NCI-H187 (cell line): ENCODE measurements at places on chromosomes 3 and 15.
A peak's percentile ranks its signal among the peaks of the same experiment; 100 is the strongest.

- DNase-seq, result no peak
Observed at GRCh38 chr3:160245261-160245800, 20.1 kb downstream of the C3orf80 start.

GRCh38 chr3:189567766-189568420, 63.3 kb upstream of the TP63 start:
- no peak for DNase-seq

GRCh38 chr3:11450015-11450414, 177.8 kb downstream of the ATG7 start:
- DNase-seq, result no peak

DNA sequence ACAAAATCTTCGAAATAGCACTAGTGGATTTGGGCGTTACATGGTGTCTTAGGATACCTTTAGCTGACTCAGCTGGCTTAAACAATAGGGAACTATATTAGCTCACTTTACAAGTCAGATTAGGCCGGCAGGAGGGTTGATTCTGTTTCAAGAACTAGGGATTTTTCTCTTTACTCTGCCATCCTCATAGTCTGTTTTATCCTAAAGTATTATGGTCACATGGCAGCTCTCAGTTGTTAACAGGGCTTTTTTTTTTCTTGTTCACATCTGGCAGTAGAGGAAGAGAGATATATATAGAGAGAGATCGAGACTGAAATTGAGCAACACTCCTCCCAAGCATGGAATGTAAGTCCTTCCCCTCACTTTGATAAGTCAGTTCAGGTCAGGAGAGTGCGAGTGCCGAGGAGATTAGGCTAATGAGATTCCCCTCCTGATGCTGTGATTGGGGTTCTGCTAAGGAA, 32.9 kb downstream of the CHP1 start:
- DNase-seq, result no peak

- no peak for DNase-seq
Observed at GRCh38 chr3:30720586-30721313, 114.3 kb downstream of the TGFBR2 start.

DNA sequence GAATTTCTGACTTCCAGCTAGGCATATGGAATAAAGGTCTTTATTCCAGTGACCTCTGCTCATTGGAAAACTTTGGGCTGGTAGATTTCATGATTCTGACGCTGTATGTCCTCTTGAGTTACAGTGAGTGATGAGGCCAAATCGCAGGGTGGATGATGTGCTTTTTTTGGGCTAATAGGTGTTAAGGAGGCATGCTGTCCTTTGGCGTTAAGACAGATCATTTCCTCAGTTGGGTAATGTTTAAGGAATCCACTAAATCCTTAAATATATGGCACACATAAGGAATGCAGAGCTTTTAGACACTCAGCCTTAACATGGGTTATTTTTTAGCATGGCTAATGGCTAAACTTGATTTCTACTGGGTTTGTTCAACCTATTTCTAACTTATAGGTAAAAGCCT, 87.9 kb downstream of the LPP start:
- DNase-seq, result no peak

- peak; percentile 4 for DNase-seq
Observed at GRCh38 chr3:185733980-185734724, 90.7 kb downstream of the IGF2BP2 start.

DNA sequence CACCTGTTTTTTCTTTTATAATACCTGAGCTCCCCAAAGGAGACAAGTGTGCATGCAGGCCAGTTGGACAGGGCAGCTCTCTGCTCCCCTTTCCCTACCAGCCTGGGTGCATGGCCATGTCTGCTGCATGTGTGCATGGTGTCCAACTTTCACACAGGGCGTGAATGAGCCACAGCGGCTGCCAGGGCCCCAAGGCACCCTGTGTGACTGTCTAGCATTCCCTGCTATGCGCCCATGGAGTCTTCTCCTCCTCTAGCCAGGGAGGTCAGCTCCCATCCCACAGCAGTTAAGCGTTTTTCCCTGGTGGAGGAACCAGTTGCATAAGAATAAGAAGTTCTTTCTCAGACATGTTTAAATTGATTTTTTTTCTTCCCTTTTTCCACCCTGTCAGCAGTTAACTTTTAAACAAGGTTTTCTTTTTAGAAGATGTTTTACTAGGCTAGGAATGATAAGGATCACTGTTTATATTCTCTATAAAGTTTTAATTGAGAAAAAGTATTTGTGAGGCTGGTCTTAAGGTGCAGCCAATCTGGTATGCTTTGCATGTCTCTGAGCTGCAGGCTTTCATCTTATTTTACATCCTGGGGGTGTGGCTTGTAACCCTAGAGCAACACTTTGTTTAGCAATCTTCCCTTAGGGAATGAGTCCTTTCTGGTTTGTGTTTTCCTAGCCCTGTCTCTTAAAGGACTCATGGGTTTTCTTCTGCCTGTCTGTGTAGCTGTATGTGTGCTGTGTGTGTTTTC, 20.5 kb upstream of the OR5H1 start:
- DNase-seq, result no peak

DNA sequence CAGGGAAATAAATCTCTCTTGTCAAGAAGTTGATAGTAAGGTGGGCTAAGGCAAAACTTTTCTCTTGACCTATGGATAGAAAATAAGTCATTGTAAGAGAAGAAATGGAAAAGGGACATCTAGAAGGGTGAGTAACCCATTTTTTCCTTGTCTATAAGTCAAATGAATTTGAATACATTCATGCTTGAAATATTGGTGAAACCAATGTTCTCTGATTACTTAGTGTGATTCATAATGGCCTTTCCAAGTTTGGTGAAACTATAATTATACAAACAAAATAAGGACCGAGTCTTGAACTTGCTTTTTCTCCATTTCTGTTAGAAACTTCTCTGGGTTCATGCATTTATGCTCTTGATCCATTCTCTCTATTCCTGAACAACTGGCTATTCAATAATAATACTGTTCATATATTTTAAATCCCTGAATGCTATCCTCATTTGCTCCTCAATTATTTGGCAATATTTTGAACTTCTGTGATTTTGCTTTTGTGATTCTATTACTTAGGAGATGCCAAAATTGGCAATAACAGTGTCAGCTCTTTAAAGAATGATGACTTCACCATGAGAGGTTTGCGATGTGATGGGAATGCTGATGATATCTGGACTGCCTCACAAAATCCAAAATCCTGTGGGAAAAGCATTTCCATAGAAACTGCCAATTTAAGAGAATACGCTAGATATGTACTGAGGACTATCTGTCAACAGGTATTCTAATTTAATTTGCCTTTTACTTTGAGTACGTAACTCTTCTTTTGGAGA, 12.3 kb downstream of the P2RY12 start:
- no peak for DNase-seq

DNA sequence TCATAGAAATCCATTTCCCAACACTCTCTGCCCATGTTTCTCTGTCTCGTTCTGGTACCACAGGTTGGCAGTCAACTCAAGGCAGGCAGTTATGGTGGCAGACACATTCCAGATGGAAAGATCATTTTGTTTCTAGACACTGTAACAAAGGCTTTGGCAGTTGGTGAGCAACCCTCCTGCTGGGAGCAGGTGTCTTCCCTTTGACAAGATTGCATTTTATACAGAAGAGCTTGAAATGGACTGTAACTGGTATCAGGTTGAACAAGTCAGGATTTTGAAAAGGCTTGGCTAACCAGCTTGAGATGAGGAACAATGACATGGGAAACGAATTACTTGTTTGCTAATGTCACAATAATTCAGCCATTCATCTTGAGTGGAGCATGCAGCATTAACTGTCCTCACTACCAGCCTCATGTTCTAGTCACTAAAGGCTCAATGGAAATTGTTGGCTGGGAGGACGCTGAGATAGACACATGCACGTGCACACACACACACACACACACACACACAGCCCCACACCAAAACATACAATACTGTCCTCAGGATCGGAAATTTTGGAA, 170.0 kb downstream of the SEMA6D start:
- DNase-seq, result peak; percentile 67

DNA sequence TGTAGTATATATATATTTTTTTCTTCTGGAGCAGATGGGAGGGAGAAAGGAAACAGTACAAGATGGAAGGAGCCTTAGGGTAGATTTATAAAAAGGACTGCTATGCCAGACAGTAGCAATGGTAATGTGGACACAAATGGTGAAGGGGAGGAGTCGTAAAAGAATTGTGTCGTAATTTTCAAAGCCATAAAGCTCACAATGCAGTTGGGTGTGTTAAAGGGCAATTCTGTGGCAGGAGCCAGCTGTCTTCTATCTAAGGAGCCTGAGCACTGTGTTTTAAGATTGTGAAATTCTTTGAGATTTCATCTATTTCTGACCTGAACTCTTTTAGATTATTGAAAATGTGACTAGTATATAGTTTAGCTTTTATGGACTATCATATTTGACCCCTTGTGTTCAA, 58.9 kb downstream of the CNOT10 start:
- DNase-seq, result no peak

- DNase-seq, result peak; percentile 84
Observed at GRCh38 chr15:101156509-101157159, 95.2 kb downstream of the CHSY1 start.

DNA sequence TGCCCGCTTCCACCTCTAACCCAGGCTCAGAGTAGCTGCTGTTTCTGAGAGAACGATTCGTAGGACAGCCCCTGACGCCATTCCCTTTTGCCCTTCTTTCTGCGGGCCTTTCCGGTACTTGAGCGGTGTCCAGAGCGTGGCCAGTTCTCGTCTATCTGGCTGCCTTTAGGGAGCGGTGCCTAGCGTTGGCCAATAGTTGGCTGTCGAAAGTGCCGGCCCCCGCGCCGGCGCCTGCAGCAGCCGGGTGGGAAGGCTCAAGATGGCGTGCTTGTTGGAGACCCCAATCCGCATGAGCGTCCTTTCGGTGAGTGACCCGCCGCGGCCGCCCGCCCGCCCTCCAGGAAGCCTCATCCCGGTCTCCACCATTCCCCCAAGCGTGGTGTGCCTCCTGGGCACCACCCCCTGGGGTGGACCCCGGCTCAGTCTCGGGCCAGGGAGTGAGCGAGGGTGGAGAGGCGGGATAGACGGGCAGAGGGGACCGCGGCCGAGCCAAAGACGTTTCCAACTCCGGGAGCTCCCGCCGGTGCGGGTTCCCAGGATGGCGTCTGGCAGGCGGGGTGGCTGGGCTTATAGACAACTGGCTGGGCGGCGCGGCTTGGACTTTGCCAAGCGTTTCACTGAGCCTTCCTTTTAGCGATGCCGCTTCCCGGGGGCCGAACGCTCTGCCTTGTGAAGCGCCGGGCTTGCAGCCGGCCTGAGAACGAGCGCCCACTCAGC, at the start of gene ARMC8:
Gene ARMC8 (plus strand): TSS at position 6 of the 717 bp plus-strand sequence. CDS start 254 bp downstream, at position 260.
- DNase-seq, result peak; percentile 90

GRCh38 chr15:75104804-75105557, 81.6 kb downstream of the PPCDC start:
- no peak for DNase-seq

GRCh38 chr3:50594253-50594785, 17.3 kb downstream of the CISH start:
- no peak for DNase-seq

DNA sequence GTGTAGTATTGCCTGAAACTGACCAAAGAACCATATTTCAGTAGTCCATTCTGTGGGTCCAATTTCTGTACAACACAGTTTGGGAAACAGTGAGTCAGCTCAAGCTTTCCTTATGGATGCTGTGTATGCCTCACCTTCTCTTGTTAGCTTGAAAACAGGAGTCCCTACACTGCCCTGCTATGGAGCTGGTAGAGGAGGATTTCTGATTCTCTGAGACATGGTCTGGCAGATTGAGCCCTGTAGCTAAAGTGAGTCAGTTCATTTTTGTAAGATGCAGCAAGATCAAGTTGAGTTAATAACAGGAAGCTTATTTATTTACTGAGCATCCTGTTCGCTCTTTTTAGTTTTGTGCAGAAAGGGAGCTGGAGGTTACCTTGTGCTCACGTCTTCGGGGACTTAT, 424.1 kb upstream of the RBMS3 start:
- DNase-seq, result no peak

- DNase-seq, result no peak
Observed at GRCh38 chr15:100308213-100308600, 33.6 kb downstream of the ADAMTS17 start.

GRCh38 chr15:47866446-47866845, 149.1 kb downstream of the SEMA6D start:
- no peak for DNase-seq

- DNase-seq, result no peak
Observed at GRCh38 chr15:79779746-79780145, 117.1 kb downstream of the MTHFS start.

- no peak for DNase-seq
Observed at GRCh38 chr3:101574388-101575112, 570 bp downstream of the PCNP start.

DNA sequence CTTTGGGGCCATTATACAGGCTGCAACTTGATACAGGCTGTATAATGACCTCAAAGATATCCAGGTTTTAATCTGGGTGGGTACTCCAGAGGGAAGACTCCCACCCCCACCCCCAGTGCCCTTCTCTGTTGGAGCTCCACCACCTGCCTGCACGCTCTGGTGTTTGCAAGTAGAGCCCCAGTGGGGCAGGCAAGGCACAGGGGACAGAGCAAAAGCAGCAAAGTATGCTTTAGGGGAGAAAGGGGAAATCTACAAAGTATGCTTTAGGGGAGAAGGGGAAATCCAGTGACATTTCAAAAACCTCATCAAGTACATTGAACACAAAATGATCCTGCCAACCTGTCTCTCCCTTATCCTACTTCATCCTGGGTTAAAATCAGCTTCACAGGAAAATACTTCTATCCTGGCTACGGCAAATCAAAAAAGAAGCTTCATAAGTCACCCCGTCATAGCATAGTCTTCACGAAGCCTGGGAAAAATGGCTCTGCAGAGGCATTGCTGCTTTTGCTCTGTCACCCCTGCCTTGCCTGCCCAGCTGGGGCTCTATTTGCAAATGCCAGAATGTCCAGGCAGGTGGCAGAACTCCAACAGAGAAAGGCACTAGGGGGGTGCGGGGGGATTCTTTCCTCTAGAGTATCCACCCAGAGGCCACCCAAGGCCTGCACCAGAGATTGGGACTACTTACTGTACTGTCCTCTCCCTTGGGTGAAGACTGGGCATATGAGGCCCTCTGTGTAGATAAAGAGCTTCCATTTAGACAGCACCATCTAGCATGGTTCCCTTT, 60.9 kb upstream of the ATP11B start:
- no peak for DNase-seq

DNA sequence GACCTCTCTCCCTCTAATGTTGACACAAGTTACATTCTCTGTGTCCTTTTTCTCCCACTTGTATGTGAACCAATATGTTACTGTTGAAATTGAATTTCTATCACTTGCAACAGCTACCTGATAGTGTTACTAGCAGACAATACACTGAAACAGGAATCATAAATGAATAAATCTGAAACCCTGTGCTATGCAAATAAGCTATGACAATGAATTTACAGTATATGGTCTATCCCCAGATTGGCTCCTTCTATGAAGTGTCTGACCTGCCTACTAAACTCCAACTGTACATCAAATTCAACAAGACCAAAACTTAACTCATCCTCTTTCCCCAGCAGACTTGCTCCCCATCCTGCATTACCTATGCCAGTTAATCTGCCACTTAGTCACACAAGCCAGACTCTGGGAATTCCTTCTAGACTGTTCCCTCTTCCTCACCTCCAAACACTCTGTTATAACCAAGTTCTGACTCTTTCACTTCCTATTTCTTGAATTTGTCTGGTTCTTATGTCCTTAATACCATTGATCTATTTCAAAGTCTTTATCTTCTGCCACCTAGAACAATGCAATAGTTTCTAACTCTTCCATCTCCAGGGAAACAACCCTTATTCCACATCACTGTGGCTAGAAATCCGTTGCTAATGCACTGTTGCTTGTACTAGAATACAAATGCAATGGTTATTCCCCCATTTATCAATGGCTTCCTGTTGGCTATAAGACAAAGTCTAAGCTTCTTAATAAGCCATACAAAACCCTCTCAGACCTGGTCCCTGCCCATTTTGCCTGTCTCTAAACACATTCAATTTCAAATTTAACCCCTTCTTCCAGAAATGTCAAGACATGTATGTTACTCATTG, 13.4 kb upstream of the ZNF639 start:
- no peak for DNase-seq
